GM23248 (cell line): ENCODE measurements at places on chromosomes 5 and 9.

DNA sequence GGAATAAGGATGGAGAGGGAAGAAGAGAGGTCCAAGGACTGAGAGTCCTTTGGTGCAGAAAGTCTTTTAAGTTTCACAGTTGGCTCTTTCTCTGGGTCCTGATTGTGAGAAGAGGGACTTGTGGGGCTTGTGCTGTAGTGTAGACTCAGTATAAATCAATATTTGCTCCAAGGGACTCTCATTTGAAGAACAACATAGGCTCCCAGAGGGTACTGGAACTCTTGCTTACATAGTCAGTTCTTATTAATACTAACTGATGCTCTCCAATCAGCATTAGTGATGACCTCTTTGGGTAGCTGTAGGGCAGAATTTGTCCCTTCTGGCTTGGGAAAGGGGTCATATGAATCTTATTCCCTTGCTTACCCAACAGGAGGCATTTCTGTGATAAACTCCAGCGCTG, 62.5 kb upstream of the CXCL14 start:
- peaks cover 25% of the 10 kb centered on the region for H3K27me3 ChIP-seq
- H3K27ac ChIP-seq = no peak overlapping the region
- no peaks in the 10 kb centered on the region for H3K4me1 ChIP-seq
- H3K4me3 ChIP-seq = no peak overlapping the region
- no peaks in the 10 kb centered on the region for H3K36me3 ChIP-seq
- no peak for DNase-seq

- no peaks in the 10 kb centered on the region for H3K36me3 ChIP-seq
- H3K4me3 ChIP-seq = no peak overlapping the region
- H3K4me1 ChIP-seq = peaks cover 69% of the 10 kb centered on the region
- no peak for DNase-seq
Measured at GRCh38 chr9:114853071-114853855, 47.4 kb upstream of the TNFSF15 start.

DNA sequence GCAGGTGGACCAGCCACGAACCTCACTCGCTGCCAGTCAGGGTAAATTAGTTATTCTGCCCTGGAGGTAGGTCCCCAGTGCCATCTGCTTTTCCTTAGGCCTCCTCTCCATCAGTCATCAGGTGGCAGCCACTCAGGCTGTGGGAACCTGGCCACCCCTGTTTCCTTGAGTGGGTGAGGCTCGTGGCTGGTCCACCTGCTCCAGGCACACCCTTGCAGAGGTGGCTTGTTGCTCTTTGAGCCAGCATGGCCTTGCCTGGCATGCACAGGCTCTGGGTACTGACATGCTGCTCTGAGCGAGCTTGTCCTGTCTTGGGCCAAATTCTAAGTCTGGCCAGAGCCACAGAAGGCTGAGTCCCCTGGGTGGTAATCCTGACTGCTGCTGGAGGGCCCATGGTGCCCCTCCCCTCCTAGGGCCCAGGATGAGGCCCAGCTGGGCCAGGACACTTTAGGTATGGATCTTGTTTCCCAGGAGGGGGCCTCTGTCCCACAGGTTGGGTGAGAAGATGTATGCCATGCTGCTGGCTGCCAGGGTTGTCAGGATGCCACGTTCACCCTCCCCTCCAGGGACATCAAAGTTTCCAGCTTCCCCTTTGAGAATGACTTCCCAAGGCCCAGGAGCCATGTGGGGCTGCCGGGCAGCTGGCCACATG, 17.0 kb upstream of the ZNF484 start:
- no peak overlapping the region for H3K27ac ChIP-seq
- DNase-seq = no peak
- no peaks in the 10 kb centered on the region for H3K4me1 ChIP-seq
- H3K4me3 ChIP-seq = no peak overlapping the region
- H3K36me3 ChIP-seq = no peaks in the 10 kb centered on the region

DNA sequence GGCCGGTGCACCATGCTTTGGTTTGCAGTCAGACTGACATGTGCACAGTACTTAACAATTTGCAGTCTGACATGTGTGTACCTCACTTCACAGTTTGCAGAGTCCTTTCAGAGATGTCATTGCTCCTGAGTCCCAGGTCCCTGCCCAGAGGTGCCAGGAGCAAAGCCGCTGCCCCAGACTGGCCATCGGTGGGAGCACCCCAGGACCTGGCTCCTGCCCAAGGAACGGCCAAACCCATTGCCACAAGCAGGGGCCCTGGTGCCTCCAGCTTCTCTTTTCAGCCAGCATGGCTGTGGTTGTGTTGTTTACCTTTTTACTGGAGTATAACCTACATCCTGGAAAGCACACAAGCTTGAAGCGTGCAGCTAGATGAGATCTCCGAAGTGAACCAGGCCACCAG, 28.6 kb downstream of the RASGEF1C start:
- no peaks in the 10 kb centered on the region for H3K4me1 ChIP-seq
- no peaks in the 10 kb centered on the region for H3K27me3 ChIP-seq
- no peak overlapping the region for H3K4me3 ChIP-seq
- no peaks in the 10 kb centered on the region for H3K36me3 ChIP-seq
- DNase-seq = no peak

DNA sequence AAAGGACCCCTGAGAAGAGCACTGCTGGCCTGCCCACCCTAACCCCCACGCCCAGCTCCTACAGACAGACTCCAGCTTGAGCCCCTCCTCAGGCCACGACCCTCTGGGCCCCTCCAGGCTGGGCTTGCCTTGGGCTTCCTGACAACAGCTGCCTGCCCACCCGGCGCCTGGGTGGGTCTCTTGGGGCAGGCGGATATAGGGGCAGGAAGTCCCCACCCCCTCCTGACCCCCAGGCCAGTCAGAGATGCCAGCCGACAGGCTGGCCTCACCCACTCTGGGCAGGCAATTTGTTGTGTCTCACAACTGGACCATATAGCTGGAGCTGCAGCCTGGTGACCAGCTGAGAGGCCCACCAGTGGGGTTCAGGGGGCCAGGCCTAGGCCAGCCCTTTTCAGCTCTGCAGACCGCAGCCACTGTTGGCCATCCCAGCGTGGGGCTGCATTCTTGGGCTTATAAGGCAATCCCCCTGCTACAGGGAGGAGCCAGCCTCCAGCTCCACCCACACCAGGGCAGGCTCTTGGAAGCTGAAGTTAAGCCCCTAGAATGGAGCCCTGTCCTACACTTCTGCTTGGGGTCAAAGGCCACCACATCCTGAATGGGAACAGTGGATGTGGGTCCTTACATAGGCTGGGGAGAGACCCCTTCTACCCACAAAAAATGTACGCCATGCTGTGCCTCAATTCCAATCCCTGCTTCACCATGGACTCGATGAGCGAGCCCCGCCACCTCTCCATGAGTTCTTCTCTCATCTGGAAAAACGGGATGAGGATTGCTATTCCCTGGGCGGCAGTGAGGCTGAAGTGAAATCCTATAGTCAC, 2.0 kb downstream of the PDLIM7 start:
- H3K27me3 ChIP-seq = no peaks in the 10 kb centered on the region
- H3K4me3 ChIP-seq = peak overlapping the region; percentile 86
- peaks cover 23% of the 10 kb centered on the region for H3K4me1 ChIP-seq
- peak; percentile 85 for DNase-seq

DNA sequence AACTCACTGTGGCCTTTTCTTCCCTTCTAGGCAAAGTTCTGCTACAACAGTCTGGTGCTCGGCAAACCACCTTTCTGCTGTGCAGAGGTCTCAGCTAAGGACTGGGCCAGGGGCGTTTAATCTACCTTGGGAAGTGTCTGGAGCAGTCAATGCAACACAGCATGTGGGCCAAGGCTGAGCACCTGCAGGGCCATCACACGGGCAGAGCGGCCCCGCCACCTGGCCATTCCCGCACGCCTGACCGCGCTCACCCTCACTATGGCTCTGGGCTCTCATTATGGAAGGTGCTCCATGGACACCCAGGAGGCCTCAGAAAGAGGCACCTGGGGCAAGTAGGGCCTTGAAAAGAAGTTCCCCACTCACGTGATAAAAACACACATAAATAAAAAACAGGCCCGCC, 65.7 kb upstream of the TBC1D9B start:
- H3K4me3 ChIP-seq = no peak overlapping the region
- no peak for DNase-seq
- H3K27me3 ChIP-seq = no peaks in the 10 kb centered on the region
- no peaks in the 10 kb centered on the region; the same call in 1 of the 2 replicates for H3K36me3 ChIP-seq
- H3K4me1 ChIP-seq = no peaks in the 10 kb centered on the region
- H3K27ac ChIP-seq = no peak overlapping the region

GRCh38 chr9:134655586-134656333, 14.2 kb downstream of the COL5A1 start:
- H3K27me3 ChIP-seq = no peaks in the 10 kb centered on the region
- H3K4me3 ChIP-seq = no peak overlapping the region
- DNase-seq = no peak
- peaks cover 7% of the 10 kb centered on the region; the same call in 1 of the 2 replicates for H3K36me3 ChIP-seq
- H3K4me1 ChIP-seq = peaks cover 15% of the 10 kb centered on the region

DNA sequence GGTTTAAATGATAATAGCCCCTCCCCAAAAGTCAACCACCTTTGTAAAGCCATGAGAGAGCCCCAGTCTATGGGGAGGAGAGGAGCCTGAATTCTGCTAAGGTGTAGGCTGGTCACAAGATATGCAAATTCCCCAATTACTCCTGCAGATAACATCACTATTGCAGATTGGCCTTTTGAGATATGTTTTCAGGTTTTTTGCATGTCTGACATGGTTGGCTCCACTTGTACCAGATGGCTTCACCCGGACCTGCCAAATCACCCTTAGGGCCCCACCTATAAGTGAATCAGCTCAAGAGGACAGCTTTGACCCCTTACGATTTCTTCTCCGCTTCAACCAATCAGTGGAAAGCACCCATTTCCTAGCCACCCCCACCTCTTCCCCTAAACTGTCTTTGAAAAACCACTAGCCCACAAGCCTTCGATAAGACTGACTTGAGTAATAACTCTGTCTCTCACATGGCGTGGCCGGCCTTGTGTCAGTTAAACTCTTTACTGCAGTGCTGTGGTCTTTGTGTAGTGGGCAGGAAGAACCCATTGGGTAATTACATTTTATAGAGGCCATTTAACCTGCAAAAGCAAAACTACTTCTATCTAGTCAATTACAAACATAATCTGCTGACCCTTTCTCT, 69.7 kb downstream of the PRLR start:
- no peak overlapping the region for H3K4me3 ChIP-seq
- H3K27ac ChIP-seq = no peak overlapping the region
- H3K36me3 ChIP-seq = no peaks in the 10 kb centered on the region
- DNase-seq = no peak

GRCh38 chr9:16712787-16713186, 157.7 kb downstream of the BNC2 start:
- no peak overlapping the region for H3K4me3 ChIP-seq
- no peaks in the 10 kb centered on the region for H3K27me3 ChIP-seq
- H3K36me3 ChIP-seq = 0 out of 2 replicates have a peak, but pooled peaks cover 7% of the 10 kb centered on the region
- no peak for DNase-seq

DNA sequence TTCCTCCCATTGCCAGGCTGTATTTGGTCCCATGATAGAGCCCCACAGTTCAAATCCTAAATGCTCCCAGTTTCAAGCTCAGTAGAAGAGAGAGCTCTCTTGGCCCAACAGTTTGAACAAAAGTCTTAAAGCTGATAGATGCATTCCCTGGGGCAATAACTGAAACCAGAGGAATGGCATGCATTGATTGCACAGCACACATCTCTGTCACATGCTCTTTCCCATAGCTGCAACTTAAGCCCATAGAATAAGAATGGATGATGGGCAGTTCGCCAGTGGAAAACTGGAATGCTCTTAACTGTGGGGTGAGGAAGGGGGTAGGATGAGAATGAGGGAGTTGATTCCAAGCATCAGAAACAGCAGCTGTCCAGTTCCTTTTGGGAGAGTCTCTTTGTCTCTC, 1942.4 kb upstream of the WWC1 start:
- no peak overlapping the region for H3K27ac ChIP-seq
- no peaks in the 10 kb centered on the region for H3K36me3 ChIP-seq
- no peak for DNase-seq
- H3K27me3 ChIP-seq = no peaks in the 10 kb centered on the region
- no peak overlapping the region for H3K4me3 ChIP-seq

DNA sequence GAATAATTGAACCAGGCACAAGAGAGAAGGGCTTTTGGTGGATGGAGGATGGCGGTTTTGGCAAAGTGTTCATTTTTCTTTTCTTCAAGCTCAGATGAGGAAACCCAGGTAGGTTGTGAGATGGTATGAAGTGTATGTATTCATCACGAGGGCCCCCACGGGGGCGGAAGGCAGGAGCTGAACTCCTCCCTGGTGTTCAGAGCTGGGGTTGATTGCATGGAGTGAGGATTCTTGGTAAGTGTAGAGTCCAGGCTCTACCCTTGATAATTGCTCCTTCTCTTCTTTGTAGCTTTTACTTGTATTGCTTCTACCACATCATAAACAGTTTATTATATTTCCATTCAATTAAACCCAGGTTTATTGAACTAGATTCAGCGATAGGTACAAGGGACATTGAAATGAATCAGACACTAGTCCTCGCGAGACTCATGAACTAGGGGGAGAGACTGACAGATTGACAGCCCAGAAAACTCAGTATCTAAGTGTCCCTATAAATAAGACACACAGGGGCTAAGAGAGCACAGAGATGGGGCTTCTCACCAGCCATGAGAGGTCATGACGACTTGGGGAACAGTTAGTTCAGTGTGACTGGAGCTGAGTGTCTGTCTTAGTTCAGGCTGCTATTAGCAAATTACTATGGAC, 116.7 kb upstream of the KLF4 start:
- H3K27ac ChIP-seq = no peak overlapping the region
- no peaks in the 10 kb centered on the region for H3K27me3 ChIP-seq
- no peak for DNase-seq

GRCh38 chr5:107303171-107303968, 367.4 kb downstream of the EFNA5 start:
- H3K27me3 ChIP-seq = 0 out of 2 replicates have a peak, but pooled peaks cover under 1% of the 10 kb centered on the region
- no peaks in the 10 kb centered on the region for H3K36me3 ChIP-seq
- H3K4me1 ChIP-seq = no peaks in the 10 kb centered on the region
- no peak overlapping the region for H3K27ac ChIP-seq
- DNase-seq = no peak
- H3K4me3 ChIP-seq = no peak overlapping the region

DNA sequence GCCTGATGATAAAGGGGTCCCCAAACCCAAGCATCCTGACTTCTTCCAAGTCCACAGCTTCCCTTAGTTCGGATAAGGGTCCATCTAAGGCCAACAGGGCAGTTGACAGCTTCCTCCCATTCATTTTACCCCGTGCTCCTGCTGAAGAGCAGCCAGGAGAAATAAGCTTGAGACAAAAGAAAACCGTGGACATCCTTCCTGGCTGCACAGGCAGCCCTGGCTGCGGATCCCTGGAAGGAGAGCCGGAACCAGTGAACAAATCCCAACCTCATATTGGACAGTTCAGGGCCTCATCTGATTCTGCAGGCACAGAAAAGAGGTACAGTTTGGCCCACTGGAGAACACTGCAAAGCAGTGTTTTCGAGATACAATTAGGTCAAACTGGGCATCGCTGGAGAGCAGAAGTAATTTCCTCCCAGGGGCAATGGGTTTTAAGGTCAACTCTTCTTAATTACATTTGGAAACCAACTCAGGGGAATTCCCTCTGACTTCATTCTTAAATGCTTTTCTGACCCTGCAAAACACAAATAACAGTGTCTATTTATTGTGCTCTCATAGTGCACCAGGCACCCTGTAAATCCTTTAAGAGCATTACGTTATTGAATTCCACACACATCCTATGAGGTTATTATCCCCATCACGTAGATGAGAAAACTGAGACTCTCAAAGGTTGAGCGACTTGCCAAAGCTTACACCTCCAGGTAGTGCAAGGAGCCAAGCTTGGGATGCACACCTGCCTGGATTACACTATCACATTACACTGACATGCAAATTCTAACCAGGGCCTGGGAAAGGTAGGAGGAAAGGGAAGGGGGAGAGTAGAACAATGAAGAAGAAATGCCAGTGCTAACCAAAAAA, 21.2 kb downstream of the ADAM19 start:
- H3K4me3 ChIP-seq = no peak overlapping the region
- H3K4me1 ChIP-seq = peaks cover 30% of the 10 kb centered on the region
- no peaks in the 10 kb centered on the region for H3K36me3 ChIP-seq
- H3K27me3 ChIP-seq = no peaks in the 10 kb centered on the region
- no peak overlapping the region for H3K27ac ChIP-seq
